ENCODE measurements at places on chromosomes 7 and 10.

- DNase-seq: no peak
Measured at GRCh38 chr10:9334270-9334669, 1279.8 kb downstream of the GATA3 start.

DNA sequence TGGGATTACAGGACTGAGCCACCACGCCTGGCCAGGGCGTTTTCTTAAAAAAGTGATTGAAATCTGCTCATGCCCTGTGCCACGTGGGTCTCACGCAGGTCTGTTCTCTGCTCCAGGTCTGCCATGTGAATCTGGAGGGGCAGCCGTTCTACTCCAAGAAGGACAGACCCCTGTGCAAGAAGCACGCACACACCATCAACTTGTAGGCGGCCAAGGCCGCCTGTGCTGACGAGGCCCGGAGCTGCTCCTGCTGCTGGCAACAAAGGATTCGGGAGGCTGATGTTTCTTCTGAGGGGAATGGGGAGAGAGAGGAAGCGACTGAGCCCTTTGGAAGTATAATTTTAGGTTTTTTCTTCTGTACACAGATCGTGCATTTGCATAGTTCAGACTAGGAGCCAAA is 23.6 kb upstream of the BMPR1A start:
- DNase-seq: no peak

DNA sequence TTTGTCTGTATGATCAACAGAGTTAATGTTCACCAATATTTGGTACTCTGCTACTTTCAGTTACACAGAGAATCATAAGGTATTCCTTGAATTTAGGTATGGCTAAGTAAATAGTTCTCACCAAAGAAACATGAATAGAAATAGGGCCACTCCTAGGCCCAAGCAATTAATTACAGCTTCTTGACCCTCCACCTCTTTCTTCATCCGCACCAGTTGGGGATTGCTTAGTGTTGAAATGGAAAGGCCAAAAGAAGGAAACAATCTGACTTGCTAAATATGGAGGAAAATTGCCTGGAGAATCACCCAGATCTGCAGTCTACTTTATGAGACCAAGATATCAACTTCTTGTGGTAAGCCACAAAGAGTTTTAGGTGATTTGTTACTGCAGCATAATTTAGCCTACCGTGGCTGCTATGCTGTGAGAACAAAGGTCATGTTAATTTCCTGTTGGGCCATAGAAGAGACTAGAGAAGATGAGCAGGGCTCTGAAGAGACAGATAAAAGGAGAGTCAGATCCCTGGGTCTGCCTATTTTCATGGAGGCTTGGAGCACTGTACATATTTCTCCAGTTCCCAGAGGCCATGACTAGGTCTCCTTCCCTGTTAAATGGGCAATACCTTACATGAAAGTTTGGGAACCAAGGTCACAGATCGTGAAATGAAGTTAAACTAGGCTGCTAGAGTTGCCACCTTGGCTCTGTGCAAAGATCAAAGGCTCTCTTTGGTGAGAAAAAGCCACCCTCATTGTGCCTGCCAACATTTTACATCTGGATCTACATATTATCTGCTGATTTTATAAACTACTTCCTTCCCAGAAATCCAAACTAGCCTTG is 93.3 kb upstream of the GDF10 start:
- no peak for DNase-seq

GRCh38 chr7:36303202-36304098 is 86.2 kb upstream of the ANLN start:
- DNase-seq: peak; percentile 90

GRCh38 chr10:71234004-71234894 is 21.9 kb downstream of the UNC5B start:
- no peak for DNase-seq

DNA sequence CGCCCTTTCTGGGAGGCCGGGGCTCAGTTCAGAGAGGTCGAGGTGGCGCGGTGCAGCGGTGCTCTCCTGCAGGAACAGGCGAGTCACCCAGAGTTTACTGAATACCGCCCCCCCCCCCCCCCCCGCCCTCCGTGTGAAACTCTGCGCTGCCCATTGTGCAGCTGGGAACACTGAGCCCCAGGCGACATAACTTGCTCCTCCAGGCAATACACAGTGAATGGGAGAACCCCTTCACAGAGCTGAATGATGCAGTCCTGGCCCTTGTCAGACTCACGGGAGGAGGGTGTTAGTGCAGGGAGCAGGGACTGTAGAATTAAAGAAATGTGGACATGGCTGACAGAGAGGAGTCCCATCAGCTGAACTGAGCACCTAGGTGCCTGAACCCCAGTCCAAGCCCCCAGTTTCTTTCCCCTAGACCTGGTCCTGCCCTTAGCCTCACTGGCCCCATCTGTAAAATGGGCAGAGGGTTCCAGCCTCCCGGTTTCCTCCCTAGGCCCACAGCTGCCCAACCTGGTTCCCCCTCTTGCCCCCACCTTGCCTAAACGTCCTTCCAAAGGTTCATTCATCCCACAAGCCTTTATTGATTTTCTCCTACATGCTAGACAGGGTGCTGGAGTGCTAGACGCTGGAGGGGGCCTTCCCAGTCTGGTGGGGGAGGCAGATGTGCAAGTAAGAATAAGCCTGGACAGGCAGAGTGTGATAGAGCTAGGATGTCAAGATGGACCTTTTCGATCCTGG is 869 bp upstream of the LOXL4 start:
- no peak for DNase-seq

GRCh38 chr7:84908196-84908793 is 278.6 kb downstream of the SEMA3D start:
- no peak for DNase-seq

- peak; percentile 90 for DNase-seq
Measured at GRCh38 chr7:129494041-129494440, 8.3 kb upstream of the SMKR1 start.

DNA sequence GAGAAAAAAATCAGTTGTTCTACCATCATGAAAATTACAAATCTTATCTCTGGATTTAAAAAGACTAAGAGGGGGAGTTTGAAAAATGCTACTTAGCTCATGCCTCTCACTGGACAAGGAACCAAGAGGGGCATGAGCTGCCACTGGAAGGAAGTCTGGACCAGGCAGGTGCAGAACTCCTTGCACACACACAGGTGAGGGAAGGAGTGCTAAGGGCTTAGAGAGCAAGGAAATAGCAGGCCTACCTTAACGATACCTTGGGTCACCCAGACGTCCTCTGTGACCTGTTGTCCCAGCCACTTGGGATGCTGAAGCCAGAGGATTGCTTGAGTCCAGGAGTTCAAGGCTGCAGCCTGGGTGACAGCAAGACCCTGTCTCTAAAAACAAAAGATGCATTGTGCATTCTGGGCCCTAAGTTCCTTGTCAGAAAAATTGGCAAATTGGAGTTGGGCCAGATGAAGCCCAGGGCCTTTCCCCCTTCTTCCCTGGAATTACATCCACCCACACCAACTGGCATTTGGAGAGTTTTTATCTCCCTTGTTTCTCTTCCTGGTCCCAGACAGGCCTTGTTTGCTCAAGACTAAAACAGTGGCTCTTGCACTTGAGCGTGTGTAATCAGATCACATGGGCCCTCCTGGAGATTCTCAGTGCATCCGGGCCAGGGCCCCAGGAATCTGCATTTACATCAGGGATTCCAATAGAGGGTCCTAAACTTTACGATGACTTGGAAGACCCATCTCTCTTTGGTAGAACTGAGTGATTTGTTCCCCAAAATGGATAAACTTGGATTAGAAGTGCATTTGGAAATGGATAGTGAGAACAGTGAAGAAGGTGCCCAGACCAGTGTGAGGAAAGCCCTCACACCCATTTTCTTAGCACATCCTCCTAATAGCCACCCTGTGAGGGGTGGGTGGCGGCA is 3.0 kb downstream of the DDIT4 start:
- DNase-seq: peak; percentile 32

GRCh38 chr7:108112683-108113082 is 17.5 kb downstream of the LAMB4 start:
- no peak for DNase-seq

Data from ELR (cell line).